ENCODE measurements at places on chromosomes 1 and 21.
A peak's percentile ranks its signal among the peaks of the same experiment; 100 is the strongest.

DNA sequence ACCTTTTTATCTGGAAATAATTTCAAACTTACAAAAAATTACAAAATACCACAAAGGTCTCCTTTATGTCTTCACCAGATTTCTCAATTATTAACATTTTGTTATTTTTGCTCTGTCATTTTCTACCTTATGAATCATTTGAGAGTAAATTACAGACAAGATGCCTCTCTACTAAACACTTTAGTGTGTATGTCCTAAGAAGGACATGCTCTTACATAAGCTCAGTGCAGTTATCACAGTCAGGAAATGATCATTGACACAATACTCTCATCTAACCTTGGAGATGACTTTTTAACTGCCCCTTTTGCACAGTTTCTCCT, 378.9 kb upstream of the RUNX1 start:
- no peak for DNase-seq

- DNase-seq: no peak
These were observed 17.7 kb upstream of the RUNX1 start for GRCh38 chr21:35066824-35067223.

DNA sequence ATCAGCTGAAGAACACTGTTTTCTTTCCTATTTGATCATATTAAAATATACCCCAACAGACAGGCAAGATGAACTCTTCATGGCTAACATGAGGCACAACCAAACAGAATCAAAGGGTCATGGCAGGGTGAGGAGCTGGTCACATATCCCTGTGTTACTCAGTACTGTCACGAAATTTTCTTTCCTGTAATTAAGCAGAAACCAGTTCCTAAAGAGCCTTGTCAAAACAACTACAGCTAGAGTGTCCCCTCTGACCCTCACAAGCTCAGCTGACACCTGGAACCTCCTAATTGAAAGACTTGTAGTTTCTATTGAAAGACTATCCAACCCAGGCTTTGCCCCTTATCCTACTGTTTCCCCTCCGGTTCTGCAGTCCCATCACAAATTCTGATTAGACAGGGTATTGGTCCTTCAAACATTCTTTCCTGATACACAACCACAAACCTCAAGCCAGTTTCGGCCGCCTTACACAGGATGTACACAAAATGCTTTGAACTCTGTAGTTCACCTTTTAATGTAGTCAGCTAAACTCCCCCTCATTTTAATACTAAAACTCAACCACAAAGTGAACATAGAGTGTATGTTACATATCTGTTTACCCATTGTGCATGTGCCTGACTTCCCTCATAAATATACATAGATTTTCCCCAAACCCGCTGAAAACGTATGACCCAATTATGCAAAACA, 651.9 kb downstream of the MRPL39 start:
- DNase-seq: no peak

DNA sequence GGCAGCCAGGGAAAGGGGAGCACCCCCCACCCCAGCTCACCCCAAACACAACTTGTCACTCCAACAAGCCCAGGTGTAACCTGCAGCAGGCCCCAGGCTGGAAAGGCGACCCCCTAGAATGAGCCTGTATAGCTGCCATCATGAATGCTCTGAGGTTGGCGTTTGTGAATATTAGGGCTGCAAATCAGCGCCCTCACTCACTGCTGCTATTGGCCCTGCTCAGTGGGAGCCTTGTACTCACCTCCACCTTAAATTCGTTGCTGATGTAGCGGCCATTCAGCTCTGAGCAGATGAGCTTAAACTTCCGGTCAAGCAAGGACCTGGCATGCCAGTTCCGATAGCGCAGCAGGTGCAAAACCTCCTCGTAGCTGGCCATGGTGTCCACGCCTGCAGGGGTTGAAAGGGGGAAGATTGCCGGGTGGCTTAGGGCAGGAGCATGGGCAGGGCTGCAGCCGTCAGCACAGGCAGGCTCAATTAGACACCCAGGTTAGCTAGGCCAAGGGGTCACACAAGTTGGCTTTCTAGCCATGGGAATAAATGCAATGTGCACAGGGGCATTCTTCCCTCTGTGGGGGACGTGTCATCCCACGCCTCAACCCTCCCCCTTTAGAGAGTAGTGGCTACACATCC, 81.7 kb downstream of the PIK3CD start:
- DNase-seq: no peak

DNA sequence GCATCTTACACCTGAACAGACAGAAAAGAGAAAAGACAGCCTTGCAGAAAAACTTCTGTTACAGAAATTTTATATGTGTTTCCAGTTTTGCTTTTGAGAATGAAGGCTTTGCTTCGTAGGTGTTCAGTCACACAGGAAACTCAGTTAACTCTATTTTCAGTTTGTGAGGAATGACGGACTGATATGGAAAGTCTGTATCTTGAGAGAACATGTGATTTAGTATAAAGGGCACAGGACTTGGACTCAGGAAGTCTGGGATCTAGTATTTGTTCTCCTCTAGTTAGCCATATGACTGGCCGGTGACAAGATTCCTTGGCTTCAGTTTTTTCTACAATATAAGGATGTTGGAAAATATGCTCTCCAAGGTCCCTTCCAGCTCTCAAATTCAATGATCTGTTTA, 149.1 kb downstream of the OLFM3 start:
- DNase-seq: no peak

GRCh38 chr1:70499695-70500094, 88.6 kb downstream of the CTH start:
- DNase-seq: no peak

GRCh38 chr21:41510500-41510899, 2.5 kb upstream of the TMPRSS2 start:
- DNase-seq: no peak

DNA sequence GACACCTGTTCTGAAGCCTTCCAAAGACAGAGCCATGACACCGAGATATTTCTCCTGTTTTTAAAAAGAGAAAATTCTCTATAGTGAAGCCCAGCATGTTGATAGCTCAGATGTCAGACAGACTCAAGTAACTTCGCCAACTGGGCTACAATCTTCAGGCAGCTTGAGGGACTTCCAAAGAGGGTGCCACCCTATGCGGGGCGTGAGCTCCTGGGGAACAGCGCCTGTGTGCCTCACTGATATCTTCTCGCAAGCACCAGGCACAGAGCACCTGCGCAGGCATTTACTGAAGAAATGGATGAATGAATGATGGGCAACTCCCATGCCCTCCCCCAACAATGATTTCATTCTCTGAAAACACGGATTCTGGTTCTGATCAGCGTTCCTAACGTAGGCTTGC, 17.6 kb downstream of the RIPK4 start:
- DNase-seq: no peak

- no peak for DNase-seq
These were observed 8.1 kb upstream of the C1orf216 start for GRCh38 chr1:35726450-35727433.

- peak; percentile 29 for DNase-seq
These were observed 25.8 kb upstream of the TRIM45 start for GRCh38 chr1:117147341-117147831.

GRCh38 chr1:207647671-207648333, 2.9 kb downstream of the CR1L start:
- DNase-seq: no peak

GRCh38 chr1:84141182-84142003, 2.7 kb upstream of the PRKACB start:
- peak; percentile 11 for DNase-seq

- no peak for DNase-seq
These were observed 3.4 kb upstream of the ZP4 start for GRCh38 chr1:237894131-237894530.

DNA sequence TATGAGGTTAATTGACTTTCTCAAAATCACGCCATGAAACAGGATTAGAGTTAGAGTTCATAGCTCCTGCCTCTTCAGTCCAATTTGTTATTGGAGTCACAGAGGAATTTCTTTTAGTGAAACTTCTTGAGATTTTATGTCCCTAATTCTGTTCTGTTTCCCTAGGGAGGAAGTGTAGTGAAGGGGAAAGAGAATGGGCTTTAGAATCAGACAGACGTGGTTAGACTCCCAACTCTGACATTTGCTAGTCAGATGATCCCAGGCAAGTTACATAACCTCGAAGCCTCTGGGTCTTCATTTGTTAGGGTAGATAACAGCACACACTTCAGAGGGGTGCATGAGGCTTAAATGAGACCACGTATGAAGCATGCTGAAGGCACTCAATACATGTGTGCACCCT, 83.9 kb downstream of the ASTN1 start:
- DNase-seq: no peak

- no peak for DNase-seq
These were observed 4.0 kb upstream of the CEP350 start for GRCh38 chr1:179950651-179951050.
